ENCODE measurements at places on chromosomes 16 and 17.

DNA sequence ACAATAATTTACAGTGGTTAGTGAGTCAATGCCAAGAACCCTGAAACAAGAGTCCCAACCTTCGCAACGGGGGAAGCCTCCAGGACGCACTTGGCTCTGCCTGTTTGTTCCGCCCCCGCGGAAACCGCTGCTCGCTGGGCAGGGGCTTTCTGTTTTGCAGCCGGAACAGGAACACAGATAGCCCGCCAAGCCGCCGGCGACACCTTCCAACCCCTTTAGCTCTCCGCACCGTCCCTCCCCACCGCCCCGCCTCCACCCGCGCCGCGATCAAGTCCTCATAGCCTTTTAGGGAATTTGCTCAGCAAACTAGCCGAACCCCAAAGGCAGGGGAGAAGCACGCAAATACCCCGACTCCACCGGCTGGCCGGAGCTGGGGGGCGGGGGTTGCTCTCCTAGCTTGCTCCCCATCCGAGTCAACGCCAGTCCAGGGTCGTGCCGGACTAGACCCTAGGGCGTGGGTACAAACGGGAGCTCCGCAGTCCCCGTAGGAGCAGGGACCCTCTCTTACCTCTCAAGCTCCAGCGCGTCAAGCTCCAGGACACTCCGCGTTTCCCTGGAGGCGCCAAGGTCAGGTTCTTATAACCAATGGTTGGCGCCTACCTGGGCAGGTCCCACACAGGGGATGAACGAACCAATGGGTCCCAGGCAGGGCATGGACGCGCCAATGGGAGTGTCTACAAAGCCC lies at the start of gene SLFN13:
Gene SLFN13, minus strand, starts transcription at position 553 of the 685 bp plus-strand sequence. CDS start 3,086 bp downstream, outside the sequence.
- peak; percentile 91 for DNase-seq

GRCh38 chr17:51035431-51035830 lies 85.2 kb downstream of the SPAG9 start:
- no peak for DNase-seq

DNA sequence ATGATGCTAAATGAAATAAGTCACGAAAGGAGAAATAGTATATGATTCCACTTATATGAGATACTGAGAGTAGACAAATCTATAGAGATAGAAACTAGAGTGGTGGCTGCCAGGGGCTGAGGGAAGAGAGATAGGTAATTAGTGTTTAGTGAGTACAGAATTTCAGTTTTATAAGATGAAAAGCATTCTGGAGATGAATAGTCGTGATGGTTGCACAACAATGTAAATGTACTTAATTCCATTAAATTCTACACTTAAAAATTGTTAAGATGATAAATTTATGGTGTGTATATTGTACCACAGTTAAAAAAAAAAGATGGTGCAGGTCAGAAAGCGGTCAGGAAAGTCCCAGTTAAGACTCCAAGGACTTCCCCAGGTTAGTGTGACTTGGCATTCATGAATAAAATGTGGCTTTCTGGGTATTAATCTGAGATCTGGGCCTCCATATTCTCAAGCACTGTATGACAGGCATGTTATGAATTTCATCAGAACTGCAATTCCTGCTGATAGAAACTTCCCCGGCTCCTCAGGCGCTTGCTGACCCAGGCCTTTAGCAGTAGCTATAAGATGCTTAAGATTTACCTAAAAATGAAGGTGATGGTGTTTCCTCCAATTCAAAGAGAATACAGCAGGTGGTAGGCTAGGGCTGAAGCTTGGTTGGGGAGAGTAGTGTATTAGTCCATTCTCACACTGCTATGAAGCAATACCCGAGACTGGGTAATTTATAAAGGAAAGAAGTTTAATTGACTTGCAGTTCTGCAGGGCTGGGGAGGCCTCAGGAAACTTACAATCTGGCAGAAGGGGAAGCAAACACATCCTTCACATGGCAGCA lies 115.3 kb upstream of the SOX9 start:
- no peak for DNase-seq

DNA sequence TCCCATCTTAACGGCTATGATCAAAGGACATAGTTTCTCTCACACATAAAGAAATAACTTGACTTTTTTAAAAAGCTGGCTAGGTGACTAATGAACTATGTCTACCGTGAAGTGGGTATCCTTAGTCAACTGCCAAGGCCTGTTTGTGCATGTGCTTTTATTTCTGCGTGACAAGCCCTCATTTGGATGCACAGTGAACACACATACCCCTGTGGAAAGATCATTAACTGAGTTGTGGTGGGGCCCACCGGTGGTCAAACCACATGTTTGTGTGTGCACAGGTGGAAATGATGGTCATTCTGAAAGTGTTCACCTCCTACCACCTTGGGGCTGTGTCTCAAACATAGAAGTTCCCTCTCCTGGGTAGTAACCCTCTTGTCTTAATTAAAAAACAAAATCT lies 256.1 kb upstream of the SALL1 start:
- no peak for DNase-seq

GRCh38 chr17:8753976-8754440 lies 4.3 kb downstream of the SPDYE4 start:
- no peak for DNase-seq

DNA sequence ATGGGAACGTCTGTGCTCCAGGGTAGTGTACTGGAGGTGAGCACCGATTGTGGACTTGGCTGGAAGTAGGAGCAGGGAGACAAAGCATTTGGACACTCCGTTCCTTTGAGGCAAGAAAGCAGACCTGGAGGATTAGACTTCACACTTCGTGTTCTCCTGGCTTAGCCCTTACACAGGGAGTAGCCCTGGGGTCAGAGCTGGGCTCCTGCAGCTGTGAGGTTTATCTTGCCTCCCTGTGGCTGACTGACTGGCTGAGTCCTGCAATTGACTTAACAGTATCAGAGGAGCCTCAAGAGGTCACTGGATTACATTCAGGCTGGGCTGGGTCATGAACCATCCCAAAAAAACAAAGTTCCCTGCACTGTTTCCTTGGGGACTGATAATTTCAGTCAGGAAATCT lies 37.1 kb downstream of the MPRIP start:
- no peak for DNase-seq

DNA sequence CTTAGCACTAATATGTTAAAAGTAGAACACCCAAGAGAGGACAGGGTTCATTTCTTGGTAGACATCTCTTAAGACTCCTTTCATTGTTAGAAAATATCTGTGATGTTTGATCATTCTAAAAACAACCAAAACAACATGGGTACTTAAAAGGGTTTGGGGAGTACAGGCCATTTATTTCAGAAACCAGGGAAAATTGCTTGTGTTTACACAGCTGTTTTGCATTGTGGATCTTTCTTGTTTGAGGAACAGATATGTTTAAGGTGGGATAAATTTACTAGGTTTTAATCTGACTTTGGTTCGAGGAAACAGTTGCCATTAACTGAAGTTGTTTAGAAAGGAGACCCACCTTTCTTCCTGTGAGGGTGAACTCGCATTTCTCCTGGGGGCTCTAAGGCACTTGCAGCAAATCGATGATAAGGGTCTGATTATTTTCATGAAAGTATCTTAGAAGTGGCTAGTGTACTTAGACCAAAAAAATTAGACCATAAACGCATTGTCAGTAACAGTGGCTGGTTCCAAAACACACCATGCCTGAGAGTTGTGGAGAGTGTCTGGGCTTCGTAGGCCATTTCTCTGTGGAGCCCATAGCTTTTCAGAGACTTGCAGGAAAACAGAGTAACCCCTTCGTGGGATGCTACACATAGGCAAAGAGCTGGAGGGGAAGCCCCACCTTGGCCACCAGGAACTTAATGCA lies 17.6 kb downstream of the CLUAP1 start:
- DNase-seq: no peak

GRCh38 chr17:69558796-69559195 lies 144.3 kb downstream of the MAP2K6 start:
- no peak for DNase-seq
